Fibroblast of lung (primary cell): ENCODE measurements at places on chromosomes 4 and X.

DNA sequence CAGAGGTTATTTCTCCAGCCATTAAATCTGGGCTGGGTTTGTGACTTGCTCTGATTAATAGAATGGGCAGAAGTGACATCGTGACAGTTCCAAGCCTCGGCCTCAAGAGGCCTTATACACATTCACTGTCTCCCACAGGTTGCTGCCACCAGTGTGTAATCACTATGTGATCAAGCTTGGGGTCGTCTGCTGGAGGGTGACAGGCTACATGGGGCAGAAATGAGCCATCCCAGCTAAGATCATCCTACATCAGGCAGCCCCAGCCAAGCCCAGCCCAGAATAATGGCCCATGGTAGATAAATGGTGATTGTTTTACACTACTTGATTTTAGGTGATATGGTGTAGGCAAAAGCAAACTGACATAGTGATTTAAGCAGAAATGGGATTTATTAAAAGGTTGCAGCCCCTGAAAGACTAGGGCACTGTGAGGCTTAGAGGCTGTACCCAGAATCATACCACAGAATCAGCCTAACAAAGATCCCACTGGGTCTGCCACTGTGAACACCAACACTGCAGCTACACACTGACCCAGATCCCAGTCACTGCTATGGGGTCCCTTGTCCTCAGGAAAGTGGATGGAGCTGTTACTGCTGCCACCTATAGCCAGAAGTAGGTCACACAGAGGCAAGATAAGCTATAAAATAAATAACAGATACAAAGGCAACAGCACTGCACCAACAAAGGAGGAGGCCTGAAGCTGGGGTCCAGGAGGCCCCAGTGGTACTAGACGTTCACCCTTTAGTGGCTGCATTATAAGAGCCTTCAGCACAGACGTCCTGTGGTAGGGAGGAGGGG, 159.6 kb upstream of the RBPJ start:
- DNase-seq = no peak

- DNase-seq = no peak
Observed at GRCh38 chrX:85543866-85544265, 164.4 kb upstream of the POF1B start.

- peak; percentile 58 for DNase-seq
Observed at GRCh38 chr4:183249854-183250253, 70.2 kb downstream of the CLDN22 start.

DNA sequence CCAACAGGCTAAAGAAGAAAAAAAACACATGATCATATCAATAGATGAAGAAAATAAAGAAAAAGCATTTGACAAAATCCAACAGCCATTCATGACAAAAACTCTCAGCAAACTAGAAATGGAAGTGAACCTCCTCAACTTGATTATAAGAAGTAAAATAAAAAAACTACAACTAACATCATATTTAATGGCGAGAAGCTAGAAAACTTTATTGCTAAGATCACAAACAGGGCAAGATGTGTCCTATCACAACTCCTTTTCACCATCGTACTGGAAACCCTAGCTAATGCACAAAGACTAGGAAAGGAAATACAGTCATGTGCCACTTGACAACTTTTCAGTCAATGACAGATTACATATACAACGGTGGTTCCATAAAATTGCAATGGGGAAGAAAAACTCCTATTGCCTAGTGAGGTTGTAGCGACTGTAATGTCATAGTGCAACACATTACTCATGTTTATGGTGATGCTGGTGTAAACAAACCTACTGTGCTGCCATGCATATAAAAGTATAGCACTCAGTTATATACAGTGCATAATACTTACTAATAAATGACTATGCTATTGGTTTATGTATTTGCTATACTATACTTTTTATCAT, 12.1 kb upstream of the MANBA start:
- no peak for DNase-seq
